Activated T-cell treated with anti-CD3 and anti-CD28 coated beads for 4 hours (primary cell): ENCODE measurements at places on chromosomes 7 and 10.

GRCh38 chr7:149266451-149266850, 4.5 kb downstream of the ZNF783 start:
- DNase-seq, result no peak

- no peak for DNase-seq
Observed at GRCh38 chr7:55110993-55111361, 92.2 kb downstream of the EGFR start.

DNA sequence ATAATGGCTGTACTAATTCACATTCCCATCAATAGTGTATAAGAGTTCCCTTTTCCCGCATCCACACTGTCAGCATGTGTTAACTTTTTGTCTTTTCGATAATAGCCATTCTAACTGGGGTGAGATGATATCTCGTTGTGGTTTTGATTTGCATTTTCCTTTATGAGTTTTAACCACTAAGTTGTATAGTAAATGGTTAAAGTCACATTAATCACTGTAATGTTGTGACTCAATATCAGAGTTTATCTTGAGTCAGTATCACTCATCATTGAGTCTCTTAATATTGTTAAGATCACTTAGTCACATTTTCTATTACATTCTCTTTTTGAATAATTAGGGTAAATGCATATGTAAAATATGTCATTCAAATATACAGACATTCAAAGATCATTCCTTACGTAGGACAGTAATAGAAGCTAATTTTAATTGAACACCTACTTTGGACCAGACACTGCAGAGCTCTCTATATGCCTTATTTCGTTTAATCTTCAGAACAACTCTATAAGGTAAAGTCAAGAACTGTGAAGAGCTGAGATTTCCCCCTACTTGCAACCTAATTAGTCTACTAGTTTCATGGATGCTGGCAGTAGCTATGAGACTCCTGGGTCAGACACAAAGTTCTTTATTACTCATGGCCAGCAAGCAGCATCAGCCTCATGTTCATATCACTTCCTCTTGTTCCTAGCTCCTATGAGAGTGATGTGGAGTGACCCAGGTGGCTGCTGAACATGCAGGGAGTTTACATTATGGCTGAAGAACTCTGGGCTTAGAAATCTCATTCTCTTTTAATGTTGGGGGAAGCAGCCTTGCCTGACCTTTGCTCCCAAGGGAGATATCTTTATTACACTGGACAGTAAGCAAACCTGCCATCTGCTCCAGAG, 30.5 kb downstream of the CREB5 start:
- no peak for DNase-seq

- DNase-seq, result no peak
Observed at GRCh38 chr7:130758429-130759056, 24.5 kb upstream of the KLF14 start.
